ENCODE measurements at places on chromosomes 11 and 22. TPM values are rescaled to one million over a fixed set of nuclear protein-coding genes. Genes with fewer than 3 reads are reported as not detected.

- DNase-seq: no peak
Measured at GRCh38 chr11:95230810-95231126, 234 bp downstream of the SESN3 start.

The API5 gene
- total RNA-seq: 53.0 TPM

The HPX gene
- total RNA-seq: 5,455 TPM

- no peak for DNase-seq
Measured at GRCh38 chr11:65169164-65169641, 830 bp upstream of the SPDYC start.

GRCh38 chr22:17769013-17769715 lies 5.1 kb downstream of the BID start:
- DNase-seq: peak; percentile 76

GRCh38 chr11:67265633-67266448 lies 432 bp upstream of the GRK2 start:
- DNase-seq: peak; percentile 86

DNA sequence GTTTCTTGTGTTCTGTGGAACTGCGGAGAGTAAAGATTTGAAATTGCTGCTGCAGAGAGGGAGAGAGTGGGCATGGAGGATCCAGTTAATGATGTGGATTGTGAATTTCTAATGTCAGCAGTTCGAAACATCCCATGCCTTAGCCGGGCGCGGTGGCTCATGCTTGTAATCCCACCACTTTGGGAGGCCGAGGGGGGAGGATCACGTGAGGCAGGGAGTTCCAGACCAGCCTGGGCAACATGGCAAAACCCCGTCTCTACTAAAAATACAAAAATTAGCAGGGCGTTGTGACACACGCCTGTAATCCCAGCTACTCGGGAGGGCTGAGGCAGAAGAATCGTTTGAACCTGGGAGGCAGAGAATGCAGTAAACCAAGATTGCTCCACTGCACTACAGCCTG lies 1.1 kb upstream of the CAVIN3 start:
- DNase-seq: no peak

The ISX gene
- not detected for total RNA-seq

DNA sequence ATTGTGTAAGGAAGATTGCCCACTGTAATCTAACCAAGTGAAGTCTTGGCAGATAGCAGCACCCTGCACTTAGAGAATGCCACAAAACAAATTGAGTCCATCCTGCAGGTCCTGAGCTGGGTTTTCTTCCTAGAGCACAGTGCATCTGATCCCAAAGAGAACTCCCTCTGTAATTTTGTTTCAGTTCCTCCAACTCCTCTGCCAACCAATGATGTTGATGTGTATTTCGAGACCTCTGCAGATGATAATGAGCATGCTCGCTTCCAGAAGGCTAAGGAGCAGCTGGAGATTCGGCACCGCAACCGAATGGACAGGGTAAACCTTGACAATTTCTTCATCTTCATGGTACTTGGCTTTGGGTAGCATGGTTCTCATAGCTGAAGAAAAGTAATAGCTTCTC lies 33.1 kb upstream of the ST14 start:
- no peak for DNase-seq

The OR51B2 gene
- not detected for total RNA-seq

GRCh38 chr11:102560555-102561011 lies 30.0 kb upstream of the MMP7 start:
- DNase-seq: no peak

DNA sequence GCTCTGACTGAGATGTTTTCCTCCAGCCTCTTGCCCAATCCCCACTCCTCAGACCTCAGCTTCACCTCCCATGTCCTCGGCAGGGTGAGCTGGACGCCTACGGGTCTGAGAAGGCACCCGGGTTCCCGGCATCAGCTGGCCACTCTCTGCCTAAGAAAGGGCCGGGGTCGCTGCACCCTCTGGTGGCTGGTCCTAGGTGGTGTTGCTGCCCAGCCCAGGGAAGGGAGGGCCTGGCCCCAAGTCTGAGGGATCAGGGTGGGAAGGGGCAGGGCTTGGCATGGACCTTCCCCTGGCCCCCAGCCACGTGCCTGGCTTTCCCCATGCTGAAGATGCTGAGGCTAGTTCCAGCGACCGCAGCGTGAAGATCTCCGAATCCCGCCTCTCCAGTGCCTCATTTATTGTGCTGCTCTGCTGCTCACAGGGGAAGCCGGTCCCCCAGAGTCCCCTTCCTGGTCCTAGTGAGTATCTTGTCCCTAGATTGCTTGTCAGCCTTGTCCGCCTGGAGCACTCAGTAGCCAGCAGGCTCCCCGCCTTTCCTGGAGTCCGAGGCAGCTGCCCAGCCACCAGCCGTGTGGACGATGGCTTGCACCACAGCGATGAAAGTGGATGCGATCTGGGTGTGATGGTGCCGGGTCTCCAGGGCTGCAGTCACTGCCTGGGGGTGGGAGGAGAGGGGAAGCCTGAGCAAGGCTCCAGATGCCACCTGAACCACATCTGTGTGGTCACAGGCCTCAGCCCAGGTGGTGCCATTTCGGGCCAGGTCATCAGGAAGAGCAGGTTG lies 2.9 kb upstream of the GGT5 start:
- peak; percentile 76 for DNase-seq

- DNase-seq: no peak
Measured at GRCh38 chr11:83545494-83546260, 259.5 kb upstream of the CCDC90B start.

The LMO2 gene
- 5.1 TPM for total RNA-seq

- DNase-seq: no peak
Measured at GRCh38 chr22:17542452-17542851, 20.8 kb upstream of the SLC25A18 start.

The ARHGAP42 gene
- total RNA-seq: 11.2 TPM

DNA sequence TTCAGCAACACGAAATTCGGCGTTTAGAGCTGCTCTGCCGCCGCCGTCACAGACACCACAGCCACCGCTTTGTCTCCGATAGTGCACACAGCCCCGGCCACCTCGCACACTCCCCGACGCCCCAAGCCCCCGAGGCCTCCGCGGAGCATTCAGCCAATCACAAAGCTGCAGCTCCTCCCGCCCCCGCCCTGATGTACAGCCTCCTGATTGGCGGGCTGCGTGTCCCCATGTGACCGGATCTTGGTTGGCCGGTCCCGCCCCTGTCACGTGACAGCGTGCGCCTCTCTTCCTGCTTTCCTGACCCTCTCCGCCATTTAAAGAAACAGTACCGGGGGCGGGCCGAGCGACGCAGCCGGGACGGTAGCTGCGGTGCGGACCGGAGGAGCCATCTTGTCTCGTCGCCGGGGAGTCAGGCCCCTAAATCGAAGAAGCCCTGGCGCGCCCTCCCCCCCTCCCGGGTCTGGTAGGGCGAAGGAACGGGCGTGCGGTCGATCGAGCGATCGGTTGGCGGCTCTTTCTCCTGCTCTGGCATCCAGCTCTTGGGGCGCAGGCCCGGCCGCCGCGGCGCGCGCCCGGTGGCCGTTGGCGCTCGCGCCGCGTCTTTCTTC lies at the start of gene TUG1:
TSS of gene TUG1 (plus strand) at position 342 of the 608 bp plus-strand sequence.
- peak; percentile 99 for DNase-seq

DNA sequence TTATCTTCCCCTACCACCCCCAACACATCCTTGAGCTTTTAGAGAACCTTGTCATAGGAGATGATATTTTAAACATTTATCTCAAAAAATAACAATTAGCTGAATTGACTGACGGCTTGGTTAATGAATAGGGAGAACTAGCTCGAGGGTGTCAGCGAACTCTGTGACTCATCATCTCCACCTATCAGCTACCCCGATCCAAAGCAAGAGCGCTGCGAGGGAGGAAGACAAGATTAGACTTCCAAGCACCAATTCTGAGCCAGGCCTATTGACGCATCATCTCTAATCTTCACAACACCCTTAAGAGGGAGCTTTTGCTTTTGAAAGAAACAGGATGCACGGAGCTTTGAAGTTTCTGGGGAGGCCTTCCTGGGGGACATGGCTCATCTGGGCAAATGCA lies 51.0 kb upstream of the GALNT18 start:
- DNase-seq: no peak

DNA sequence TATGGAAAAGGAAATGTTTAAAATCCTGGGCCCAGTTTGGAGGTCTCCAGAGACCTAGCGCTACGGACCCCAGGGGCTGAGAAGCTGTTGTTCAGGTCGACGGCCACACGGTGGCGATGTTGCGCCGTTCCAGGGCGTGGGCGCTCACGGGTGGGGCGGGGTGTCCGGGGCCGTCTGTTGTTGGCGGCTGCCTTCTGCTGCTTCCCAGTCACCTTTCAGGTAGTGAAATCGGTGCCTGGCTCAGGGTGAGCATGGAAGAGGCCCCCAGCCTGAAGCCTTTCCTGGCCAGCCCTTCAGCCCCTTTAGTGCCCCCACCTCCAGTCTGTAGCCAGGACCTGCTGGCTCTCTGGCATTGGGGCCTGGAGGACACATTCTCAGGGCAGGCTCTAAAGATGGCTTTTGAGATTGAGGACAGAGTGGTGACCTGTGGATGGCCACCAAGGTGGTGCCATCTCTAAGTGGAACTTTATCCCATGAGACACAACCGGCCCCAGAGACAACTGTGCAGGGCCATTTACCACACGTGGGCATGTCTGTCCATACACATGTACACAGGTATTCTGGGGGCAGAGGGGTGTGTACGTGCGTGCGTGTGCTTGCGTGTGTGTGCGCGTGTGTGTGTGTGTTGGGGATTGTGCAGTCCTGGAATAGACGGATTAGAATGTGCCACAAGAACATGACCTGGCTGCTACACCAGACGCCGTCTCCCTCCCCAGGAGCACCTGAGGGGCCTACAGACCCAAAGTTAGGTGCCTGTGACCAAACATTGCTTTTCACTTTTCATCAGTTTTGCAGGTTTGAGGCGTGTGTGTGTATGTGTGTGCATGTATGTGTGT lies 53.8 kb downstream of the ST14 start:
- peak; percentile 70 for DNase-seq

The SMC1B gene
- total RNA-seq: not detected

DNA sequence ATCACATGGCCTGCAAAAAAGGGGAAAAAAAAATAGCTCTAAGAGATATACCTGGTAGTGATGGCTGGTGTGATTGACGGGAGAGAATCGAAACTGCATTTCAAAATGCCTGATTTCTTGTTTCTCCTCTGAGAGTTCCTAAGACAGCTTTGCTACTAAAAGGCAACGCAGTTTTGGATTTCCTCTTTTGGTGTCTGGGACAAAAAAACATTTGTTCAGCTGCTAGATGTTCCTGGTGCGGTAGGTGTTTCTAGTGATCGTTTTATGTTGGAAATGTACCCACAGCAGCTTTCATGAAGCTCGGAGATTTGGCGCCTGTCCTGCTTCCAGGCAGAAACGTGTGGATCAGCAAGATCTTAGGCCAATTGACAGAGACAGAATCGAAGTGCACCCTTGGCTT lies 18.1 kb downstream of the P2RX3 start:
- DNase-seq: peak; percentile 59

The SLC22A25 gene
- total RNA-seq: 33.5 TPM

DNA sequence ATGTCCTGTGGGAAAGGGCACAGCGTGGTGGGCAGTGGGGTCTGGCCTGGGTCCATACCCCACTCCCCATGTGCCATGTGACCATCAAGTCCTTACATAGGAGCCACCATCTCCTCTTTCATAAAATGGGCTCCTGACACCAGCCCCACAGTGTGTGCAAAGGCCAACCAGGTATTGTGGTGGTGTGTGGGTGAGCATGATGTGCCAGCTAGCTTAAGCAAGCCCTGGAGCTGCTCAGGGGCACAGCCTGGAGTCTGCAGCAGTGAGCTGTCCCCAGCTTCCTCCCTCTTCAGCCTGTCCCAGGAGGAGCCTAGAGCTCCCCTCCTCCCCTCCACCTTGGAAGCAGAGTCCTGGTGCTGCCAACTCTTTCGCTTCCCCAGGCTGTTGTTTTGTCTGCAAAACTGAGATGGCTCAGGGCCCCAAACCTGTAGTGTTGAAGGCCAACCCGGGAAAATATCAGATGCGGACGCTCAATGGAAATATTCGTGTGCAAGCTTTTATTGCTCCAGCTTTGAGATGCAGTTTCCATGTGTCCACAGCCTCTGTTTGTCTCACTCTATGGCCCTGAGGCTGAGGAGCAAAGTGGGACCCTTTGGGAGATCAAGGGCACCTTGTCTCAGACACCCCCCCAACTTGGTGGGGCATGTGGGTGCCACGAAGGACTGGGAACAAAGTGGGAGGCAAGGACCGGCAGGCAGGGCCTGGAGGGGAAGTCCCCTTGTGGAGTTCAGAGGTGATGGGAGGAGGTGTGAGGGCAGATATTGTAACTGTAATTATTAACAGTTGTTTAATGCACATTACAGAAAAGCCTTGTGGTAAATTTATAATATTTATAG lies 92.6 kb downstream of the CTTN start:
- no peak for DNase-seq

DNA sequence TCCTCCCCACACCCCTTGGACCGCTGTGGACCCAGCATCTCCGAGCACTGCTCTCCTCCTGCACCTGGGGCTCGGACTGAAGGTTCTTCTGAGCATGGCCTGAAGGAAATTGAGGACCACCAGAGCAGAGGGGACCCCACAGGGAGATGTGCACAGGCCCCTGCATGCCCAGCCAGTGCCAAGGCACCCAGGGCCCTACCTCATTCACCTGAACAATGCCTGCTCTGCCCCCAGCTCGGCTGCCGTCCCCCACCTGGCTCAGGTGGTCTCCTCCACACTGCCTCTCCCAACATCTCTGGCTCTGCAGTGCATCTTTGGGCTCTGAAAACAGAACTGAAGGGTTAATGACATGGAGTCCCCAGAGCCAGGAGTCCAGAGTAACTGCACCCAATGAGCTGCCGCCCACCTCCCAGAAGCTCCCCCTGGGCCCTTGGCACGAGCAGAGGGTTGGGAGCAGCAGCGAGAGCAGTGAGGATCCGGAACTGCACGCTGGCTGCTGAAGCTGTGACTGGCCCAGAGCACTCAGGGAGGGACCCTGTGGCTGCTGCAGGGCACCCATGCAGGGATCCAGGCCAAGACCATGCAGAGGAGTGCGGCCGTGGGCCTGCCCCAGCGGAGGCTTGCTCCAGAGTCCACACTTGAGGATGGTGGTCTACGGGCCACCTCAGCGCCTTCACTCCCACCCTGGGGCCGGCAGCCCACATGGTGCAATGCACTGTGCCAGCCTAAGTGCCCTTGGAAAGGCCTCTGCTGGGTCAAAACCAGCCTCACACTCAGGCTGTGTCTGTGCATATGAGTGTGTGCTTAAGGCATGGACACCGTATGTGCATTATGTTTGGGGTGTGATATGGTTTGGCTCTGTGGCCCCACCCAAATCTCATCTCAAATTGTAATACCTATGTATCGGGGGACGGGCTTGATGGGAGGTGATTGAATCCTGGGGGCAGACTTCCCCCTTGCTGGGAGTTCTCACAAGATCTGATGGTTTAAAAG lies 686.1 kb downstream of the TBC1D22A start:
- no peak for DNase-seq

GRCh38 chr11:68314203-68315170 lies 2.1 kb downstream of the LRP5 start:
- DNase-seq: no peak

- no peak for DNase-seq
Measured at GRCh38 chr11:65485920-65486219, 13.0 kb upstream of the MALAT1 start.
